ENCODE measurements at places on chromosomes 4 and X.

GRCh38 chr4:140800666-140801065 is 44.5 kb upstream of the TBC1D9 start:
- no peak for DNase-seq

DNA sequence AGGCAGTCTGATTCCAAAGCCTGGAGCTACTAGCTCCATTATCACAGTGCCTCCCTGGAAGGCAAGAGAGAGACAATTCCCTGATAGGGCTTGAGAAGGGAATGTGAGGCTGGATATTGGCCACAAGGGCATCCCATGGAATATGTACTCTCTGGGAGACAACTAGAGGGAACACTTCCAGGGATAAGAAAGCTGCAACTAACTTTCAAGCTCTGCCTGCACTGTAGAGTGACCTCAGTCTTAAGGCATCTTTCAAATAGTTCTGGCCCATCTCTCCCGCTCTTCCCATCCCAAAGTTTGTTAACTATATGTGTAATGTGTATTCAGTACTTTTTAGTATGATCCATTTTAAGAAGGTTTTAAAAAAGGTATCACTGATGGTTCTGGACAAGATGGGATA is 13.1 kb upstream of the RNF212 start:
- no peak for DNase-seq

GRCh38 chr4:7434766-7435150 is at the start of gene PSAPL1:
TSS of gene PSAPL1 (minus strand) at chr4:7434930. CDS start at chr4:7434879, 51 bp downstream.
- no peak for DNase-seq

DNA sequence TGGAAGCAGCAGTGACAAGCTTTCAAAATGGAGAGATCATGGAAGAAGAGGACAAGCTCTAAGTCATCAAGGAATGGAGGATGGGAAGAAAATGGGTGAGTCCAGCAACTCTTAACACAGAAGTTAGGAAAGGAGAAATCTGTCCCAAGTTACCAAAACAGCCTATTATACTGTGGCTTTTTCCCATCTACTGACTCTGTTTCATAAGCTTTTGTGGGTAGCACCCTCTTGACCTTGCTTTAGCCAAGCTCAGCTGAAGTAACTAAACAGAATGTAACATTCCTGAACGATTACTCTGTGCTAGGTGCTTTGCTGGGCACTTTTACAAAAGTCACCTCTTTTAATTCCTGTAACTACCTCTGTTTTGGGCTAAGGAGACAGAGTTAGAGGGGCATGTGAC is 54.9 kb downstream of the MAP7D2 start:
- no peak for DNase-seq

DNA sequence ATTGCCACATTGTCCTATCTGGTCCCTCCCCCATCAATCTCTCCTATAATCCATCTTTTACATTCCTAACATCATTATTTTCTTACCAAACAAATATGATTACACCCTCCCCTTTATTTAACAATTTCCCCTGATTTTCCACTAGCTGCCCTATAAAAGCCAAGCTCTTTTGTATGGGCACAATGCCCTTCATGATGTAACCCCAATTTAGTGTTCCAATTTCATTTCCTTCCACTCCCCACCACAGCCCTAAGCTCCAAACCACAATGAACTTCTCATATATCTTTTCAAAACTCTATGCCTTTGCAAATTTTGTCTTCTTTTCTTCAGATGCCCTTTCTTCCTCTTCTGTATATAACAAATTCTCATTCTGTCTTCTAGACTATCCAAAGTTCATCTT is 39.5 kb upstream of the PTPN13 start:
- peak; percentile 24 for DNase-seq

GRCh38 chr4:133938061-133938460 is 263.5 kb downstream of the PABPC4L start:
- no peak for DNase-seq

DNA sequence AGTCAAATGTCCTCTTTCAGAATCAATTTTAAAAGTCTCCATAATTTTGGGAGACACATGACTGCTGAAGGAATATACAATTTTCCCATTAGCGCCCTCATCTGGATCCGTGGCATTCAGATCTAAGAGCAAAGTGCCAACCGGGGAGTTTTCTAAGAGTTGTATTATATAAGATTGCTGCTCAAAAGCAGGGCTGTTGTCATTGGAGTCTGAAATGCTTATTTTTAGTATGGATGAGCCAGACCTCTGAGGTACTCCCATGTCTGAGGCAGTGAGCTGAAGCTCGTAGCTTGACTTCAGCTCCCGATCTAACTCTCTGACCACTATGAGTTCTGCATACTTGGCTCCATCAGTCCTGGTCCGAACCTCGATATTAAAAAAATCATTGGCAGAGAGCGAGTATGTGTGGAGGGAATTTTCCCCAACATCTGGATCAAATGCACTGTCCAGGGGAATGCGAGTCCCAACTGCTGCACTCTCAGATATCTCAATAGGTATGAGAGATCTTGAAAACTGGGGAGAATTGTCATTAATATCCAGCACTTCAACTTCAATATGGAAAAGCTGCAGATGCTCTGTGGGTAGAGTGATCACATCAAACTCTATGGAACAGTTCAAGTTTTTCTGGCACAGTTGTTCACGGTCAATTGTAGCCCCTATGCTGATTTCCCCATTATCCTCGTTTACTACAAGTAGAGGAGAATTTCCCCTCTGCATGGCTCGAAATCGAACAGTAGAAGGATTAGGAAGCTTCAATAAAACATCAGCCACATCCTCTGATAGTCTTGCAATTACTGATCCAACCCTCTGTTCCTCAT is 917 bp downstream of the PCDH18 start:
- DNase-seq = no peak

DNA sequence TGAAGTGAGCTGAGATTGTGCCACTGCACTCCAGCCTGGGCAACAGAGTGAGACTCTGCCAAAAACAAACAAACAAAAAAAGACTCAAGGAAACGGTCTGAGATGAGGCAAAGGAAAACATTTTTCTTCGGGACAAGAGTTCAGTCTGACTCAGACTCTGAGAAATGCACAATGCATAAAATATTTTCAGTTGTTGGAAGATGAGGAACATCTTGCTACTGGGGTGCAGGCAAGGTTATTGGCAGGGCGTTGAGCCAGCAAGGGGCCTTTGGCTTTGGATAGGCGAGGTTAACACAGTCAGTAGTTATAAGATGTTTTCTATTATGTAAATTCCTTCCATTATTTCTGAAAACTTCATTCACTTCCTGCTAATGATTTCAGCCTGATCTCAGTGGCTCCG is 96.1 kb upstream of the VCX start:
- no peak for DNase-seq

- DNase-seq = no peak
Measured at GRCh38 chr4:25977397-25978170, 63.6 kb downstream of the SMIM20 start.

GRCh38 chr4:7124689-7125442 is 57.0 kb upstream of the GRPEL1 start:
- DNase-seq = no peak

- no peak for DNase-seq
Measured at GRCh38 chr4:1402516-1403091, 3.6 kb downstream of the NKX1-1 start.

- no peak for DNase-seq
Measured at GRCh38 chr4:174674305-174674840, 152.1 kb upstream of the HPGD start.

GRCh38 chr4:16685536-16685935 is 212.9 kb downstream of the LDB2 start:
- DNase-seq = no peak

DNA sequence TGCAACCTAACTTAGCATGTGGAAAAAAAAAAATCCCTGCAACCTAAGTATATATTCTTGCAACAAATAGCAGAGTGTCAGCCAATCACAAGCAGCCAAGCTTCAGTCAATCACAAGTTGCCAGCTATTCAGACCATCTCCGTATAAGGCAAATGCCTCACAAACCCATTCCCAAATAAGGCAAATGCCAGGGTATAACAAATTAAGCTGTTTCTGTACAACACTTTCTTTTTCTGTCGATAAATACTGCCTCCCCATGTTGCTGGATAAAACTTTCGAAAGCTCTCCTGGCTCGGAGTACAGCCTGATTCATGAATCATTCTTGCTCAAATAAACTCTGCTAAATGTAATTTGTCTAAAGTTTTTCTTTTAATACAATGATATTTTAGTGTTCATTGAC is 460.7 kb upstream of the SMIM31 start:
- DNase-seq = no peak

DNA sequence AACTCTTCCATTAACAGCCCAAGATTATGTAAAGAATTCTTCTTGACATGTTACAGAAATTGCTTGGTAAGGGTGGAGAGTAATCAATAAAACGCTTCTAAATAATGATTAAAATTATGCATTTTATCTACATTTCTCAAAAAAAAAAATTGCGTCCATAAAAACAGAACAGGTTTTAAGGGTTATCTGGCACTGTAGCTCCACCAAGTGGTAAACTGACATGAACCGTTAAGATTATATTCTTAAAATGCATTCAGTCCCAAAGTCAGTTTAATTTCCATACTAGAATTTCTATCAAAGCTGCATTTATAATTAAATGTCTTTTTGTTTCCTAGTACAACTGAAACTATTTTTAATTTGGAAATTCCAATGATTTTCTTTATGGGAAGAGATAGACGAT is 214.0 kb upstream of the UGT8 start:
- peak; percentile 58 for DNase-seq

DNA sequence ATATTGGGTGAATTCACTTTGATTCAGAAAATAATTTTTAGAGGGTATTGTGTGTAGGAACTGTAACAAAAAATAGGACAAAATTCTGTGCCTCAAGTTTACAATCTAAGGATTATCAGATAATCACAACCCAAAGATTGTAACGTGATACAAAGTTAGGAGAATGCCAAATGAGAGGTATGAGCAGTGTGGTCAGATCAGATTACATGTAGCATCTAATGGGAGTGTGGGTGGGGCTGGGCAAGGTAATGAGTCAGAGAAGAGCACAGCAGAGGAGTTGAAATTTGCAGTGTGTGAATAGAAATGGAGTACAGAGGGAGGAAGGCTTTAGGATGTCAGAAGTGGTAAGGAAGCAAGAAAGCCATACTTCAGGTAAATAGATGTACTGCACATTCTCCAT is 103.4 kb upstream of the TEX13A start:
- DNase-seq = no peak

- no peak for DNase-seq
Measured at GRCh38 chr4:139200506-139200905, 23.5 kb upstream of the ELF2 start.

- no peak for DNase-seq
Measured at GRCh38 chrX:19955306-19955705, 35.6 kb downstream of the BCLAF3 start.

- no peak for DNase-seq
Measured at GRCh38 chr4:188266386-188266785, 127.1 kb downstream of the TRIML1 start.

GRCh38 chrX:110847334-110847733 is 51.7 kb upstream of the CHRDL1 start:
- peak; percentile 52 for DNase-seq

- no peak for DNase-seq
Measured at GRCh38 chrX:47563801-47564315, 2.9 kb downstream of the ARAF start.

- peak; percentile 94 for DNase-seq
Measured at GRCh38 chrX:149539283-149540130, 1.3 kb upstream of the EOLA1 start.

DNA sequence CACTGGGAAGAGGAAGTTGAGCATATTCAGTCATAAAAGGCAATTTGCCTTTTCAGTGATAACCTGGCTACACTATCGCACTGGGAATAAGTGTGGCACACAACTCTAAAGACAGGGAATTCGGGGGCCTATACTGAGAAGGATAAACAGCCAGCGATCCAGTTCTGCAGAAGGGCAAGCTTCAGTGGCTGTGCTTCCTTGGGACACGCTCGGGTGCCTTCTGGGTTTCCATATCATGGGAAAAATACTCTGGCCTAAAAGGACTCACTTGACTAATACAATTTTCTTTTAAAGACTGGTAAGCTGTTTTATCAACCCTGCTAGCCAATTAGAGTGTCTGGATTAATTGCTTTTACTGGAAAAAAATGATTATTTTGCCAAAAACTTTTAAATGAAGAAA is 58.5 kb downstream of the TENM3 start:
- no peak for DNase-seq

DNA sequence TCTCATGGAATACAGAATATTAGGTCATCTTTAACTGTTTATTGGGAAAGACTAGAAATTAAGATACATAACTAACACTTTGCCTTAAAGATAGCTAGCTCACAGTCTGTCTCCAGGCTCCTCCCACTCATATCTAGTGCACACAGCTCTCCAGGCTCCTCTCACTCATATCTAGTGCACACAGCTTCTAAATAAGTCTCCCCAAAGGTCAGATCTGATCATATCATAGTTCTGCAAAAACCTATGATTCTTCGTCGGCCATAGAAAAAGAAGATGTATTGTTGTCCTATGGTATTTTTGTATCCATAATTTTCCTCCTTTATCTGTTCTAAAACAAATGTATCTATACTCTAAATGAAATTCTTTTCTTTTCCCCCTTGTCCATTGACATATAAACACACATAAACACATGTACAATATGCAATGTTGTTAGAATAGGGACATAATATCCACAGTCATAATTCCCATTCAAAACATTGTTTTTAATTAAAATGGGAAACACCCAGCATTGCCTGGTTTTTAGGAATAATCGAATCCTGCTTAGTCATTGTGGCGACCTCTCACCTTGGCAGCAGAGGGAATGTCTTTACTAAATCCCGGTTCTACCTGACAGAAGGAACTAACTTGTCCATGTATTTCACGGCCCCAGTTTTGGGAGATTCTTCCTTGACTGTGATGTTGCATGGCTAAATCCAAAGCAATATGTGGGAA is 1282.0 kb downstream of the PCDH7 start:
- no peak for DNase-seq

DNA sequence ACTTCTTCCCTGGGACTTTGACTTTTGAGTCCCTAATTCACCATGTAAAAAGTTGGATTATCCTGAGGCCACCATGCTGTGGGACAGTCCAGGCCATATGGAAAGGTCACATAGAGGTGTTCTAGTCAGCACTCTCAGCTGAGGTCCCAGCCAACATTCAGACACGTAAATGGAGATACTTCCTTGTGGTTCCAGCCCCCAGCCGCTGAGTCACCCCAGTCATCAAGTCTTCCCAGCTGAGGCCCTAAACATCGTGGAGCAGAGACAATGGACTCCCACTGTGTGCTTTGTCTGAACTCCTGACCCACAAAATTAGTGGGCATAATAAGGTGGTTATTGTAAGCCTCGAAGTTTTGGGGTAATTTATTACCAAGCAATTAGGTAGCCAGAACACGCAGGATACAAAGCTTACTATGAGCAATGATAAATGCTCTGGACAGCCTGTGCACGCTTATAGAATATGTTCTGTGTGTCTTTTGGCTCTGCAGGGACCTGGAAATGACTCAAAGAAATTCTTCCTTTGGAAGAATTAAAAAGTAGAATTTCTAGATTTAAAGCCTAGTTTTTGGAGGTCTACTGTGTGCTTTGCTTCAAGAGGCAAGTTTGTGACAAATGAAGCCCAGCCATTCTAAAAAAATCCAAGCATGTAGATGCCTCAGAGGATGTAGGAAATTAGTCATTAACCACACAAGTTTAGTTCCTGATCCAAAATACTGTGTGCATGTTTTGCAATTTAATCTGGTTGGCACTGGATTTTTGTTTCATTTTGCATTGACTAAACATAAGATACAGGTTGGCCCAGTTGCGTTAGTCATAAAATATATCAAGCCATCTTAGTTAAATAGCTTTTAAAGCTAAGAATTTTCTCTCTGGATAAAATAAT is 33.2 kb upstream of the SLC9A7 start:
- DNase-seq = peak; percentile 62

All from GM12865 (cell line).